ENCODE measurements at places on chromosomes 2 and 18.

- DNase-seq = no peak
Measured at GRCh38 chr2:163348857-163349380, 386.9 kb downstream of the FIGN start.

- DNase-seq = no peak
Measured at GRCh38 chr2:54853616-54854310, 130.3 kb downstream of the EML6 start.

DNA sequence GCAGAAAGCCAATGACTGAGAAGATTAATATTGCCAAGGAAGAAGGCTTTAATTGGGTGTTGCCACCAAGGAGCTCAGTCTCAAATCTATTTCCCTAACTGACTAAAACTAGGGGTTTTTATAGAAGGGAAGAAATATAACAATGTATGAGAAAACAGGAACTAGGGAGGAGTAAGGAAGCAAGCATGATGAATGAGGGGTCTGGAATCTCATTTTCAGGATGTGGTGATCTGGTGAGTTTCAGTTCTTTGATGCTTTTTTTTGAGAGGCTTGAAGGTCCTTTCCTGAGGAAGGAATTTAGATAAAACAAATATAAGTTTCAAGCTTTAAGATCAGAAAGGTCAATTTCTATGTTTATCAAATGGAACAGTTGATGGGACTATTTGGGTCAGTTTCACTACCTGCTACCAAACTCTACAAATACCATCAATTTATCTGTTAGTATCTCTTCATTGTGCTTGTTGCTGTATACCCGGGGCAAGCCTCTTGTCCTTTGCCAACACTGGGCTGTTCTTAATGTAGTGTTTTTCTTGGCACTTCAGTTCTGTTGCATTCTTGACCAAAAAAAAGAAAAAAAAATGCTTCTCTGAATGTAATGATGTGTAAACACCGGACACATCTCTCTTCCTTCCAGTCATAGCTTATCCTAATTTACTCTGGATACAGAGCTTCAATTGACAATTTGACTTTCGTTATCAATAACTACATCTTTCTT is 357.0 kb downstream of the GALNT13 start:
- no peak for DNase-seq

- DNase-seq = no peak
Measured at GRCh38 chr2:240959941-240960308, 38.5 kb upstream of the SNED1 start.

- DNase-seq = no peak
Measured at GRCh38 chr2:200136655-200137054, 169.8 kb upstream of the SPATS2L start.

DNA sequence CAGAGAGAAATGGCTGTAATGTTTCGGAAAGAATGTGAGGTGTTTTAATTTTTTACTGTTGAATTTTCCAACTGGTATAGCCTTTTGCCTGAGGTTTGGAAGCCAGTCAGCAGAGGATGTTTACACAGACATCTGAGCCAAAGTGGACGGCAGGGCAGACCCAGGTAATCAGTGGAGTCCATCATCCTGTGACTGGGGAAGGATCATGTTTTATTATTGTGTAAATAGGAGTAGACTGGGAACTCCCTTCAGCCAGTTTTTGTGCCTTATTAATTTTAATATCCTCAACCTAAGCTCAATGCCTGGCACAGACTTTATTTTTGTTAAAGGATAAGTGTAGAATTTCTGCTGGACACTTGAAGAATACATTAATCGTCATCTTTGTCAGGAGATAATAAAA is 142.0 kb upstream of the GAREM1 start:
- DNase-seq = no peak

DNA sequence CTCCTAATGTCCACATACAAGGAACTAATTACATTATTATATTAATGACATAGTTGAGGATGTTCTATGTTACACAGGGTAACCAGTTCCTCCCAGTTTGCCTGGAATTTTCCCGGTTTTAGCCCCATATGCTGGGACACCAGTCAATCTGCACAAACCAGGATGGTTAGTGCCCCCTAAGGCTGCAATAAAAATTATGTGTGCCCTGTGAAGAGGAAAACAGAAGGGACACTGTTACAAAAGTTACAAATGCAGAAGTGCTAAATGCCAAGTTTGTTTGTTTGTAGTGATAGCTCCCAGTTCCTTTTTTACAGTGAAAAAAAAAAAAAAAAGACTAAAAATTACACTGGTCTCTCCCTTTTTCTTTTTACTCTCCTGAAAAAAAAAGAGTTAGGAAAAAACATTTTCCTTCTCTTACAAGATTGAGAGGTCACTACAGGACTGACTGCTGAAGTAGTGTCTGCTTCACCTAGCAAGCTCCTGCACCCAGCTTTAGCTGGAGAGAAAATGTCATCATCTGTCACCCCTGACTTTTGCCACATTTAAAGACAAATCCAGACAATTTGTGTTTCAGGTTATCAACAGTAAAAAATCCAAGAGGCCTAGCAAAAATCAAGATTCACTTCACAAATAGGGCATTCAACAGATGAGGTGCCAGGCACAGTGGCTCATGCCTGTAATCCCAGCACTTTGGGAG is 3.2 kb downstream of the ANKRD44 start:
- no peak for DNase-seq

DNA sequence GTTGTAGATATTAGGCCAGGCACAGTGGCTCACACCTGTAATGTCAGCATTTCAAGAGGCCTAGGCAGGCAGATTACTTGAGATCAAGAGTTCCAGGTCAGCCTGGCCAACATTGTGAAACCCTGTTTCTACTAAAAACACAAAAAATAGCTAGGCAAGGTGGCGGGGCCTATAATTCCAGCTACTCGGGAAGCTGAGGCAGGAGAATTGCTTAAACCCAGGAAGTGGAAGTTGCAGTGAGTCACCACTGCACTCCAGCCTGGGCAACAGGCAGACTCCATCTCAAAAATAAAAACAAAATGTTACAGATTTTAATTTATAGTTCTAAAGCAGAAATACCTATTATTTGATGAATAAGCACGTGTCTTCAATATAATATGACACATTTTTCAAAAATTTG is 65.6 kb upstream of the UBXN4 start:
- no peak for DNase-seq

- no peak for DNase-seq
Measured at GRCh38 chr2:235051436-235052260, 99.8 kb downstream of the SH3BP4 start.

DNA sequence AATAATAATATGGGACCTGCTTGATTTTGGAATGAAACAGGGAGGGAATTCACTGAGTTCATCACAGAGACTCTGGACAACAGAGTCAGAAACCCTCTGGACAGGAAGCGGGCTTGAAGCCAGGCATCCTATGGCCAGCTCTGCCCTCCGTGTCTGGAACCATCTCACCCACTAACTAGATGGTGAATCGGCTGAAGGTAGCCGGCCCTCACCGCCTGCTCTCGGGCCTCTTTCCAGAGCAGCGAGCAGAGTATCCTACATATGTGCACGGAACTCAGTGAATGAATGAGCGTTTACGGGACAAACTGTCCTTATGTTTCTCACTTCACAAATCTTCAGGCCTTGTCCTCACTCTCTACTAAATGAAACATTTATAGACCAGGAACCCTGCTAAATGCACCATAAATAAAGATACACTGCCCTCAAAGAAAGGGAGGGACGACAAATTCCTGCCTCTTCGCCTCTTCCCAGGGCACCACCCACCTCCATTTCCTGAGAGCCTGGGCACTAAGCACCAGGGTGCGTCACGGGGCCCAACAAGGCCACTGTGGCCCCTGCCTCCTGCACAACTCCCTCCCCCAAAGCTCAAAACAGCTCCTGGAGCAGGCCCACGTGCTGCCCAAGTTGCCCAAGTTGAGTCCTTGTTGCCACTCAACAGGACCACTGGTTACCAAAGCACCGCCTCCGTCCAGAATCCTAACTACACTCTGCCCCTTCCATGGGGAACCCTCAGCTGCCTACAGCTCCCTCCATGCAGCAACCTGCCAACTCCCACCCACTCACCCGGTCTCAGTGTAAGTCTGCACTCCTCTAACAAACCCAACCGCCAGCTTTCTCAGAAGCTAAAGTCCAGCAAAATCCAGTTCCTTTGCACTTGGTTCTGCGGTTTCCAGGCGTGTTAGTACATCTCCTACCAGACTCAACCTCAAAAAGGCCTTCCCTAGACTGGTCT is 1.7 kb downstream of the TBC1D8 start:
- no peak for DNase-seq

DNA sequence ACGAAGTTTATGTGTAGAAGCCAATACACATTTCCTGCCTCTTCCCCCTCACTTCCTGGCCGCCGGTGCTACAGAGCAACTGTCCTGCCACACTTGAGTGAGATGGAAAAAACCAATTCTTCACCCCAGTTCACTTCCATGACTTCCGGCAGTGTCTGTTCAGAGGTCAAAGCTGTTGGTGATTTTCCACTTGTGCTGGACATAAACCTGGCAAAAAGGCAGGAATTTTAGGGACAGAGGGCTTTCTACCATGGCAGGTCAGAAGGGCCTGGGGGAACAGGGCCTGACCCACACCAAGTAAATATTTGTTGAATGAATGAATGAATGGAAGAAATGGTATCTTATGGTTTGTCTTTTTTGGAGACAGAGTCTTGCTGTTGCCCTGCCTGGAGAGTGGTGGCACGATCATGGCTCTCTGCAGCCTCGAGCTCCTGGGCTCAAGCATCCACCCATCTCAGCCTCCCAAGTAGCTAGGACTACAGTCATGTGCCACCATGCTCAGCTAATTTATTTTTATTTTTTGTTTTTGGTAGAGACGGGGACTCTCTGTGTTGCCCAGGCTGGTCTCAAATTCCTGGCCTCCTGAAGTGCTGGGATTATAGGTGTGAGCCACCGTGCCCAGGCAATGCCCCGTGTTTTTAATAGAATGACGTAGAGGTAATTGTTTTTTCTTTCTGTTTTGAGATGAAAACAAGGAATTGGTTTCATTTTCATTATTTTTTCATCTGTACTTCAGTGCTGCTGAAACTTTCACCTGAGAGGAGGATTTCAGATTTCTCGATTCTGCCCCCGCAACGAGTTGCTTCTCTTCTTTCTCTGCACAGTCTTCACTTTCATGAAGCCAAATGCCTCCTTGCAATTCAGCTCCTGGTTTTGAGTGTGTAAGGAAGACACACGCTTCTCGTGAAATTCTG is 48.0 kb upstream of the LPIN2 start:
- DNase-seq = no peak

- no peak for DNase-seq
Measured at GRCh38 chr2:19769513-19769912, 132.3 kb downstream of the TTC32 start.

DNA sequence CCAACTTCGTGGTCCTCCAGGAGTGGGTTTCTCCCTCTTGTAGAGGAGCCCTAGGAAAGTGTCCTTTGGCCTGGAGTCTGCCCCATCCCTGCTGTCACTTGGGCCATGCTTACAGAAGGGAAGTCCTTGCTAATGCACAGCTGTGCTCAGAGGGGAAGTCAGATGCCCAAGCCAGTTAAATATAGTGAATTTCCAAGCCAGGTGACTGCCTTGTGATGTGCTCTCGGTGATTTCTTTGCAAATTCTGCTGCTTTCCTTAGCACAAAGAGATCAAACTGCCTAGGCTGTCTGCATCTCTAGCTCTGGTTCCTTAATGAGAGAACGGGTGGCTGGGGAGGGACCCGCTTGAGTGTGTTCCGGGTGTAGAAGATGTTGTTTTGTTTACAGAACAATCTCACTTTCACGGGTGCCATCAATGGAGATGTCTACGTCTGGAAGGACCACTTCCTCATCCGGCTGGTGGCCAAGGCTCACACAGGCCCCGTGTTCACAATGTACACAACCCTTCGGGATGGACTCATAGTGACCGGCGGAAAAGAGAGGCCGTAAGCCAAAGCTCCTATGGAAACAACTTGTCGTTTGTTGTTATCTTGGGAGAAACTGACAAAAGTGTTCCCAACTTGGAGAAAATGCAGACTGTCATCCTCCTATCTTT is 91.4 kb downstream of the RTN4 start:
- DNase-seq = no peak

DNA sequence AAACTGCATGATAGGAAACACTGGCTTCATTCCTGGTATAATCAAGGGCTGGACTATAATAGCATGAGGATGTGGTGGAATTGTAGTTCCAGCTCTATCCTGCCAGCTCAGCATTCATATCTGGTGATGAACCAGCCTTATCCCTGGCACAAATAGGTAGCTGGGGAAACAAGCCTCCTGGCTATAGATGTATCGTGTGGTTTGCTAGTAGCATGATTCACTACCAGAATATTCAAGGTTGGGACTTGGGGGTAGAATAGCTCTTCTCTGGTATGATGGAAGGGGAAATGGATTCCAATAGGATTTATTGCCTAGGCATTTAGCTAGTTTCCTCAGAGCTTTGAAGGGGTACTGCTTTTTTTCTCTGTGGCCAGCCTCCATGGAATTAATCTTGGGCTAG is 532.8 kb downstream of the FBXO15 start:
- DNase-seq = peak; percentile 25

- DNase-seq = no peak
Measured at GRCh38 chr18:63575681-63576080, 11.5 kb upstream of the SERPINB13 start.

DNA sequence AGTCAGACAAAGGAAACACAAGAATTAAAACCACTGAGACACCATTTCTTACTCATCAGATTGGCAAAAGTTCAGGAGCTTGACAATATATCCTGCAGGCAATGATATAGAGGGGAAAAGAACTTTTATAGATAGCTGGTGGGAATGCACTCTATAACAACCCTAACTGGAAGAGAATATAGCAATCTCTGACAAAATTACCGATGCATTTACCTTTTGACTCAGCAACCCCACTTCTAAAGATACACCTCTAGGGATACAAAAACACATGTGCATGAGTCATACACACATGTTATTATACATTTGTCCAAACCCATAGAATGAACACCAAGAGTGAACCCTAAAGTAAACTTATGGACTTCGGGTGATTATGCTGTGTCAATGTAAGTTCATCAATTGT is 79.4 kb upstream of the SRD5A2 start:
- no peak for DNase-seq

DNA sequence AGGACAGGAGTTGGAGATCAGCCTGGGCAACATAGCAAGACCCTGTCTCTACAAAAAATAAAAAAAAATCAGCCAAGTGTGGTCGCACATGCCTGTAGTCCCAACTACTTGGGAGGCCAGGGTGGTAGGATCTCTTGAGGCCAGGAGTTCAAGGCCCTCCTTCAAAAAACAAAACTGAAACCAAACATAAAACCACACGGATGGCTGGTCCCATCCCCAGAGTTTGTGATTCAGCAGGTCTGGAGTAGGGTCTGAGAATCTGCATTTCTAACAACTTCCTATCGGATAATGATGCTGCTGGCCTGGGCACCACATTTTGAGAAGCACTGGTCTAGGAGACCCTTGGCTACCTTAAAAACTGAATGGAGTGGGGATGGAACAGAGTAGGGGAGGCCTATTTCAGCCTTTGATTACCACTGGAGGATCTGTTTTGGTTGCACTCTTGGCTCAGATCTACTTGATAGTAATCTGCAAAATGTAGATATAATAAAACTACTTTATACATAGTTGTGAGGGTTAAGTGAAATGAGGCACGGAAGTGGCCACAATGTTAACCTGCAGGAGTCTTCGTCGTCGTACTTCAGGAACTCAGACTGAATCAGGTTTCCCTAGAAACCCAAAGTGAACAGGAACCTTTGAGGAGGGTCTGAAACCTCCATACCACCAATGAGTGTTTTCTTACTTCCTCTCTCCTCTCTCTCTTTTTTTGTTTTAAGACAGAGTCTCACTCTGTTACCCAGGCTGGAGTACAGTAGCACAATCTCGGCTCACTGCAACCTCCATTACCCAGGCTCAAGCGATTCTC is 25.5 kb upstream of the NFE2L2 start:
- no peak for DNase-seq

- DNase-seq = no peak
Measured at GRCh38 chr2:30287857-30288513, 56.7 kb downstream of the LBH start.
